ENCODE measurements at places on chromosomes 5 and 9. TPM values are rescaled to one million over a fixed set of nuclear protein-coding genes. Genes with fewer than 3 reads are reported as not detected.

TMEM171 gene
- polyA plus RNA-seq = 38.1 TPM

PCDHGC3 gene
- 33.3 TPM for polyA plus RNA-seq

ATP10B gene
- 3.4 TPM for polyA plus RNA-seq

PHF2 gene
- 10.7 TPM for polyA plus RNA-seq

SV2C gene
- polyA plus RNA-seq = not detected

TLE1 gene
- polyA plus RNA-seq = 28.6 TPM

CD274 gene
- polyA plus RNA-seq = 1.1 TPM

FAM81B gene
- 0.15 TPM for polyA plus RNA-seq

PTPDC1 gene
- 1.7 TPM for polyA plus RNA-seq

QRFP gene
- polyA plus RNA-seq = not detected

GRCh38 chr9:121331992-121332685 lies 37.9 kb downstream of the STOM start:
- no peak overlapping the region for H3K4me3 ChIP-seq
- no peaks in the 10 kb centered on the region for H3K4me1 ChIP-seq
- peaks cover 11% of the 10 kb centered on the region for H3K36me3 ChIP-seq
- DNase-seq = no peak
- H3K27me3 ChIP-seq = no peaks in the 10 kb centered on the region
- H3K27ac ChIP-seq = no peak overlapping the region

DNA sequence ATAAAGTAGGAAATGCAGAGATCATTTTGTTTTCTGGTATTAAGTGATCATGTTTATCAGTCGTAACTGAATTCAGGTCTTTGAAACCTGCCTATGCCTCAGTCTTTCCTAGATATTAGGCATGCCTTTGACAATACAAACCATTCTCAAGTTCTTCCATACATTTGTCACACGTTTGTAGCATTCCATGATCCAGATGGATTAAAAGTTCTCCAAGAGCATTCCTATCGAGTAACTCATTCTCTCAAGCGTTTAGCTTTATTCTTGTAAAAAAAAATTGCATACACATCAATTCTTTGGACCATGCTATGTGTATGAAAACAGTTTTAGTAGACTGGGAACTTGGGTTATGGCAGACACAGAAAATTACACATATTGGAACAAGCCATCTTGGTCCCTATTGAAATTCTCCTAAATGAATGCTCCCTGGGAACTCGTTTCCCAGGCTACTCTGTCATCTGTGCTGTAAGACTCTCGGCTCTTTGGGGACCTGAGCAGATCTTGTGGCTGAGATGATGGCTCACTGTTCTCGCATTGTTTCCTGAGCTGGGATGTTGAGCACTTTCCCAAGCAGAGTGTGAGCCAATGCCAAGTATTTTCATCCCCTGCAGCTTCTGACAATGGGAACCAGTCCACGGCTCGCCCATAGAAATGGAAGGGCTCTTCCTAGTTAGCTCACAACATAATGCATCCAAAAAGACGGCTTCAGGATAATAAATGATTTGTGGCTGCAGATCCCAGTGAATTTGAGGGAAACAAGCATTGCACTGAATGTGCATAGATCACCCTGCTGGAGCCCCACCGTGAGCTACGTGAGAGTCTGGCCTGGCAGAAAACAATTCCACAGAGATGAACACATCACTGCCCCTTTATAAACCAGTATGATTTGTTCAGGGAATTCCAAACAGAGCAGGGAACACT lies 230.2 kb downstream of the IRX1 start:
- no peak for DNase-seq
- H3K27ac ChIP-seq = no peak overlapping the region
- H3K36me3 ChIP-seq = no peaks in the 10 kb centered on the region
- H3K27me3 ChIP-seq = no peaks in the 10 kb centered on the region

DNA sequence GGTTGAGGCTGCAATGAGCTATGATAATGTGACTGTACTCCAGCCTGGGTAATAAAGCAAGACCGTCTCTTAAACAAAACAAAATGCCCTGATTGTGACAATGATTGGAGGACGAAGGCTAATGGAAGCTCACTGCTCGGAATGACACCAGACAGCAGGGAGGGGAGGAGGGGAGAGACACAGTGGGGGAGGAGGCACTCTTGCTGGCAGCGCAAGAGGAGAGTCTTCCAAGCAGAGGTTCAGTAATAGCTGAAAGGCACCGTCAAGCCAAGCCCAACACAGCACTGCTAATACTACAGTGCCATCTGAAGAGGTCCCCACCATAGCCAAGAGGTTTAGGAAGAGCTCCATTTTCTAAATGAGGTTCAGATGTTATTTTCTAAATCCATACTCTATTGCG lies 102.3 kb downstream of the GLDC start:
- H3K27ac ChIP-seq = no peak overlapping the region
- DNase-seq = no peak
- H3K36me3 ChIP-seq = no peaks in the 10 kb centered on the region
- H3K27me3 ChIP-seq = no peaks in the 10 kb centered on the region
- H3K4me1 ChIP-seq = no peaks in the 10 kb centered on the region

DNA sequence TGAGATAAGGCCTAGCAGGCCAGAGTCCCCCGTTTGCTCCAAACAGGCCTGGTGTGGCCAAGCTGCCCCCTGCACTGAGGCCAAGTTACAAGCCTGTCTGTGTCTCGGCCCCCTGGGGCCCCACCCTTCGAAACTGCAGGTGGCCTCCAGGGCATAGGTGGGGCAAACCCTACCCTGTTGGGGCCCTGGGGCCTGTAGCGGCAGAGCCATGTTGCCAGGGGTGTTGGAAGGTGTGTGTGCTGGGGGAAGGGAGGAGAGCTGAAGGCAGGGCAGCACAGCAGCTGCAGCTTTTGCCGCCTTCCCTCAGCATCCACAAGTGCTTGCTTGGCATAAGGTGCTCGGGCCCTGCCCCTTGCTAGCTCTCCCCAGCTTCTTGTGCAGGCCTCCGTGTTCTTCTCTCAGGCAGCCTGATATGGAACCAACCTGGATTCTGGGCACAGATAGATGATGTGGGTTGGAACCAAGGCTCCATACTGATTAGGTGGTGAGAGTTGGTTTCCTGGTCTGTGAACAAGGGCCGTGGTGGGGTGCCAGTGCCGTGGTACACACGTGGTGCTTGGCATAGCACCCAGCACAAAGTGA lies 12.7 kb downstream of the IRF1 start:
- H3K36me3 ChIP-seq = no peaks in the 10 kb centered on the region
- peak; percentile 86 for DNase-seq
- peak overlapping the region; percentile 81 for H3K27ac ChIP-seq
- H3K4me3 ChIP-seq = no peak overlapping the region
- H3K27me3 ChIP-seq = no peaks in the 10 kb centered on the region

- H3K36me3 ChIP-seq = peaks cover 18% of the 10 kb centered on the region
- peak; percentile 20 for DNase-seq
- H3K27me3 ChIP-seq = no peaks in the 10 kb centered on the region
- H3K27ac ChIP-seq = no peak overlapping the region
Observed at GRCh38 chr5:157308836-157309465, 43.0 kb downstream of the CYFIP2 start.

GRCh38 chr5:32520972-32521371 lies 64.4 kb upstream of the SUB1 start:
- no peaks in the 10 kb centered on the region for H3K4me1 ChIP-seq
- H3K4me3 ChIP-seq = no peak overlapping the region
- no peaks in the 10 kb centered on the region for H3K36me3 ChIP-seq
- H3K27me3 ChIP-seq = no peaks in the 10 kb centered on the region

GRCh38 chr9:14007190-14007769 lies 306.7 kb downstream of the NFIB start:
- no peak overlapping the region for H3K27ac ChIP-seq
- H3K36me3 ChIP-seq = no peaks in the 10 kb centered on the region
- no peak overlapping the region for H3K4me3 ChIP-seq
- H3K4me1 ChIP-seq = no peaks in the 10 kb centered on the region

DNA sequence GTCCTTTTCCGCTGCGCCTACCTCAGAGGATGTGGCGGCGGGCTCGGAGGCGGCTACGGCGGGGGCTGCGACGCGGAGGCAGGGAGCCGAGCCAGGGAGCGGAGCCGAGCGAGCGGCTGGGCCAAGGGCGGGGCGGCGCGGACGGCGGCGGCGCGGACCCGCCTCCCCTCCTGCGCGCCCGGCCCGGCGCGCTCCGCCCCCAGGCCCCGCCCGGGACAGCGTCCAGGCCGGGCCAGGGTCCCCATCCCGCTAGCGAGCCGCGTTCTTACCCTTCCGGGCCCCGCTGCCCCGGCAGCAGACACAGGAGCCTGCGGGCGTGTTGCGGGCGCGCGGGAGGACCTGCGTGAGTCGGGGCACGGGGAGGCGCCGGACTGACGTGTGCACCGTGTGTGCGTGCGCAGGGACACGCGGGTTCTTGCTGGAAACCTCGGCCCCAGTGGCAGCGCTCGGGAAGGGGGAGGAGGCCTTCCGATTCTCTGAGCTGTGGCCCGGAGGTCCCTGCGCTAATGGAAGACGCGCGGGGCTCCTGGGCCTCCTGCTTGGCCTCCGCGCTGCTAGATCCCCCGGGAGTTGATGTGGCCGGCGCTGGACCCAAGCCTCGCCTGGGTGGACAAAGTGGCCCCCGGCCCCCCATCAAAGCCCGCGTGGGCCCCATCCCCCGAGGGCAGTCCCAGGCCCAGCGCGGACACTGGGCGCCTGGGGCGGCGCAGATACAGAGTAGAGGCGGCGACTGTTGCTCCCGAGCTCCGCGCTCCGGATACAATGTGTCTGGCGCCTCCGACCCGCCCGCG lies at the start of gene VDAC1:
Gene VDAC1, minus strand, starts transcription at position 350 of the 791 bp plus-strand sequence. CDS start 11,963 bp downstream, outside the sequence.
- H3K36me3 ChIP-seq = no peaks in the 10 kb centered on the region
- DNase-seq = peak; percentile 82
- H3K4me3 ChIP-seq = peak within 1 kb of the TSS; percentile 95
- peak within 1 kb of the TSS; percentile 100 for H3K27ac ChIP-seq
- no peaks in the 10 kb centered on the region for H3K27me3 ChIP-seq

DNA sequence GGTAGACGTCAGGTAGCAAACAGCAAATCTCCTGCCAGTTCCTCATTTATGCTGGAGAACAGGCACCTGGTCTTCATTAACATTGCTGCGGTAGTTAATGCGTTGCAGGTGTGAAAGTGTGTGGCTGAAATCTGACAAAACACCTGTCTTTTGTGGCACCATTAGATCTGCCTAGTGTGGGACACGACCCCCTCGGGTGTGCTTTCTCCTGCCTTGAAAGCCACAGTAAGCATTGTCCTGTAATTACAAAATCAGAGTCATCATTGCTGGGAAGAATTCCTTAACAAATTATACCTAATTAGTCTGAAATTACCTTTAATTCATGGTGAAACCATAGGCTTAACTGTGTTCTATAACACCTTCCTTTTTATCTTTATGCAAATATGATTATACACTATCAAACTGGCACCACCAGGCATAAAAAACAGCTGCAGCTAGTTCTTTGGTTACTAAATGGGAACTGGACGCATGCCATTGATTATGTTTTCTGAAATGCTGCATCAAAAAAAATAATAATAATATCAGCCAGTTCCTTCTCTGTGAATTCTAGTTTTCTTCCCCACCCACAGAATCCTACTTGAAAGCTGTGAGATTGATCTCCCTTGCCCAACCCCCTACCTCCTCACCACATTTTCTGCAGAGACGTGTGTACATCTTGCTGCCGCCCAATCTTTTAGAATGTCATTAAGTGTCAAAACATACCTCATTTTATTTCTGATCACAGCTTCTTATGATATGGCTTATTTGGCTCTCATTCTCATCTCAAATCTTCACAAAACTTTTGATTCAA lies 374.0 kb downstream of the NFIB start:
- no peaks in the 10 kb centered on the region for H3K4me1 ChIP-seq
- no peak overlapping the region for H3K27ac ChIP-seq
- no peak for DNase-seq
- no peak overlapping the region for H3K4me3 ChIP-seq
- H3K27me3 ChIP-seq = no peaks in the 10 kb centered on the region
- H3K36me3 ChIP-seq = no peaks in the 10 kb centered on the region

DNA sequence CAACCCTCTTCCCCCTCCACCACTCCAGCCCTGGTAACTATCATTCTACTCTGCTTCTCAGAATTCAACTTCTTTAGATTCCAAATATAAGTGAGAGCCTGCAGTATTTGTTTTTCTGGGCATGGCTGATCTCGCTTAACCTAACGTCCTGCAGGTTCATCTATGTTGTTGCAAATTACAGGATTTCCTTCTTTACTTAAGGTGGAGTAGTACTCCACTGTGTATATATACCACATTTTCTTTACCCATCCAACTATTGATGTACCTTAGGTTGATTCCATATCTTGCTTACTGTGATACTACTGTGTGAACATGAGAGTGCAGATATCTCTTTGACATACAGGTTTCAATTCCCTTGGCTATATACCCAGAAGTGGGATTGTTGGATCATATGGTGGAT lies 106.3 kb upstream of the ZNF366 start:
- H3K36me3 ChIP-seq = no peaks in the 10 kb centered on the region
- no peaks in the 10 kb centered on the region for H3K27me3 ChIP-seq
- H3K27ac ChIP-seq = no peak overlapping the region
- no peak for DNase-seq

DNA sequence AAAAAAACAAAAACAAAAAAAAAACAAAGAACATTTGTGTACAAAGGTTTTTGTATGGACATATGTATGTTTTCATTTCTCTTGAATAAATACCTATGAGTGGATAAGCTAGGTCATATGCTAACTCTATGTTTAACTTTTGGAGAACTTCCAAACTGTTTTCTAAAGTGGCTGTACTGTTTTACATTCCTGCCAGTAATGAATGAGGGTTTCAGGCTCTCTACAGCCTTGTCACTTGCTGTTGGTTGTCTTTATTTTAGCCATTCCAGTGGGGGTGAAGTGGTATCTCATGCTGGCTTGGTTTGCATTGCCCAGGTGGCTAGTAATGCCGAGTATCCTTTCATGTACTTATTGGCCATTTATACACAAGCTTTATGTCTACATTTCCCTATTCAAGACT lies 9.1 kb upstream of the TRIO start:
- H3K27me3 ChIP-seq = no peaks in the 10 kb centered on the region
- H3K4me3 ChIP-seq = no peak overlapping the region

GRCh38 chr9:128917151-128917849 lies 3.5 kb upstream of the PHYHD1 start:
- no peak overlapping the region for H3K4me3 ChIP-seq
- H3K4me1 ChIP-seq = peaks cover 22% of the 10 kb centered on the region
- peak overlapping the region; percentile 62 for H3K27ac ChIP-seq
- peaks cover 3% of the 10 kb centered on the region for H3K36me3 ChIP-seq

DNA sequence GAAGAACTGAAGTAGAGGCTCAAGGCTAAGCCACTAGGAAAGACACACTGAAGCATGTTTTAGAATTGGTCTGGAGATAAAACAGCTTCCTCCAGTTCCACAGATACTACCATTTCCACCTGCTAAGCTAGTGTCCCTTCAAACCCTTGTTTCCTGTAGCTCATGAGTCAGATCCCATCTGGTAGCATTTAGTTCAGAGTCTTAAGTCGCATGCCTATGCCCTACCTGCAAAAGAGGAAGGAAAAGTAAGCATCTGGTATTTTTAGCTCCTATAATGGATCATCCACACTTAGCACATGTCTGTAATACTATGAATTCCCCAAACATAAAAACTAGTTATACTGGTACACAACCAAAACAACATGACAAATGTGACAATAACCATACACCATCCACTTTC lies 92.1 kb downstream of the CDKN2A start:
- no peaks in the 10 kb centered on the region for H3K4me1 ChIP-seq
- H3K27ac ChIP-seq = no peak overlapping the region
- no peak overlapping the region for H3K4me3 ChIP-seq
- no peak for DNase-seq
- no peaks in the 10 kb centered on the region for H3K36me3 ChIP-seq
- H3K27me3 ChIP-seq = no peaks in the 10 kb centered on the region
